ENCODE measurements at places on chromosomes 3 and 15.

DNA sequence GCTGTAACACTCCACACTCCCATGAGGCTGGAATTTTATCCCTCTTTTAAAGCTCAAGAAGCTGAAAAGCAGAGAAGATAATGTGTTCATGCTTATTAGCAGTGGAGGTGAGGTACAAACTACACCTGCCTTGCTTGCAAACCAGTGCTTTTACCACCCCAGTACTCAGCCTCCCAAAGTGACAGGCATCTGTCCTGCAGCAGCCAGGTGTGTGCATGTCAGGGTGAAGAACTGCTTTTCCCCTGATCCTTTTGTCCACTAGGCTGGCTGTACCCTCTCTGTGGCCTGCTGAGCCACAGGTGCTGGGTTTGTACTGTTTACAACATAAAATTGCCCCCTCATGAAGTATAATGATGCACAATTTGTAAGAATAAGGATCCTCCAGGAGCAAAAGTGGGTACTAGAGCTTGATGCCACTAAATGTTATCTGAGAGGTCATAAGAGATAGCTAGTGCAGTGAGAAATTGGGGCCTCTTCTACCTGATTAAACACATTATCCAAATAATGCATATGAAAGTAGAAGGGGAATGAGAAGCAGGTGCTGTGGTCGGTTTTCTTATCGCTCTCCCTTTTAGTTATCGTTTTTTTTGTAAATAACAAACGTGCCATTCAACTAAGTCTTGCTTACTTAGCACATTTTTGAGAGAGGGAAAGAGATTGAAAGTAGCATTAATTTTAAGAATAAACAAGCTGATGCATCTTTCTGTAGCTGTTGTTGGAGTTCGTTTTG is 39.2 kb upstream of the GADL1 start:
- DNase-seq, result no peak

DNA sequence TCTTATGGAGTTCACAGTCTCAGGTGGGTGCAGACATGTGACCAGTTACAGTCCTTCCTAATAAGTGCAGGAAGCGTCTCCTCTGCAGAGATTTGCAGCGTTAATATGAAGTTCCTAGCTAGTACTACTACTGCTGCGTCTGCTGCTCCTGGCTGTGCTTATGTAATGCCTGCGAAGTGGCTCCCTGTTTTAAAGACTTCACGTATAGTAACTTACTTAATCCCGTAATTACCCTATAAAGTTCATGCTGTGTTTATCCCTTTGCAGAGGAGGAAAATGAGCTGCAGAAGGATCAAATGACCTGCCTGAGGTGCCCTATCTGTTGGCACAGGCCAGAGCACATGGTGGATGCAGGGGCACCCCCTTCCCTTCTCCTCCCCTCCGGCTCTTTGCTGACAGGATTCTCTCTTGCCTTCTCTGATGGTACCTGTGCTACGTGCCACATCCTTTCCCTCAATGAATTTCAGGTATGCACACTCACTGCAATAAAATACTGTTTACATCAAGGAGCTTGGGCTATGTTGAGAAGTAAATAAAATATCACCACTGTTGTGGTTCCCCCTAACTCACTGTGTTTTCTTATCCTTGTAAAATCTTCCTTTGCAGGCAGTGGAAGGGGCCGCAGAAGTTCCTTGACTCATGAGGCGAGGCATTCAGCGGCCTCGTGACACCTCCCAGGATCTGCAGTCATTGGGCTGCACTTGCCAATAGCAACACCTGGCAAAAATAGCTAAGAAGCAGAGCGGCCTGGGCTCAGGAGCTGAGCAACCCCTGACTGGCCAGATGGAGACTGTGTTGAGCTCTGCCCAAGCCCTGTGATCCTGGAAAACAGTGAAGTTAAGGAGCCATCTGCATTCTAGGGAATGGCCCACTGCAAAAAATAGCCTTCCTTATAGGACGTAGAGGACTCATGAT is 188.9 kb upstream of the ATP10A start:
- DNase-seq, result no peak

DNA sequence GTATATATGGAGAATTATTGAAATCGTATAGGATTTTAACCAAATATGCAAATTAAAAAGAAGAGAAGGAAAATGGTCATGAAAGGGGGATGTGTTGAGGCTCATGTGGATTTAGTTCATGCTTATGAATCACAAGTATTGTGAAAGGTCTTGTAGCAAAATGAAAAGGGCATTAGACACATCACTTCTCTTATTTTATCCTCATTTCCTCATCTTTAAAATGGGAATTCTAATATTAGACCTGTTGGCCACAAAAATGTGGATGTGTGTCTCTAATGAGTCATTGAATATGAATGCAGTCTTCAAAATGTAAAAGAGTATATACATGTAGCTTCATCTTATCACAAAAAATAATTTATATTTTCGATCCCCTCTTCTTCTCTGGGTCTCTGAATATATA is 14.9 kb upstream of the ALCAM start:
- DNase-seq, result no peak

DNA sequence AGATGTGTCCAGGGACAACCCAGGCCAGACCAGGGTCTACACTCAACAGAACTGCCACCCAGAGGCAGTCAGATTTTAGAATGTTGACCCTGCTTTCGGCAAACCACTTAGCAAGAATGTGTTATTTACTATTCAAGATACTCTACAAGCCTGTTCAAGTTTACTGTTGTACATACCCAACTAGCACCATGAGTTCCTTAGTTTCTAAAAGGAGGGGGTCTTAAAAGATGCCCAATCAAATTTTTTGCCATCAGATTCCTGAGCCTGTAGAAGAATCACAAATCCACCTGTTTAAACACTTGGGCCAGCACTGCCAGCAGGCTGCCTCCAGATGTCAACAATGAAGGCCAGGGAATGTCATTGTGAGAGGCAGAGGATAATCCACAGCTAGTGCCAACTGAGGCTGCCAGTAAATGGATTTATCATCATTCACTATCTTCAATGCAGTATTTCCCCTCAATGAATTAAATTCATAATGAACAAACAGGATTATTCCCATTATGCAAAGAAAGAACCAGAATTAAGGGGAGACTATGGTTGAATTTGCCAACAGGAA is 43.5 kb upstream of the SNRPA1 start:
- no peak for DNase-seq

DNA sequence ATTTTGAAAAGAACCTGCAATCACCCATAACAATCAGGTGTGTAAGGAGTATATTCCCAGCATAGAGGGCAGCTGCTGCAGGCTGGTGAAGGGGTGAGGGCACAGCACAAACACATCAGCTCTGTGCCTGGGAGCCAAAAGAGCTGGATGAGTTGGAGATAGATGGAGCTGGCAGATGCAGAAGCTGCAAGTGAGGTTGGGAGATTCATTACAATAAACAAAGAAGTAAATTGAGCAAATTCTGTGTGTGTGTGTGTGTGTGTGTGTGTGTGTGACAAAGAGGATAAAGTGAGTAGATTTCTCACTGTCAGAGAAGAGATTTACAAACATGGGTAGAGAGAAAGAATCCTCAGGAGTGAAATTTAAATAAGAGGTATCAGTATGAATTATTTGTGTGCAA is 994.7 kb downstream of the EPHA3 start:
- no peak for DNase-seq

DNA sequence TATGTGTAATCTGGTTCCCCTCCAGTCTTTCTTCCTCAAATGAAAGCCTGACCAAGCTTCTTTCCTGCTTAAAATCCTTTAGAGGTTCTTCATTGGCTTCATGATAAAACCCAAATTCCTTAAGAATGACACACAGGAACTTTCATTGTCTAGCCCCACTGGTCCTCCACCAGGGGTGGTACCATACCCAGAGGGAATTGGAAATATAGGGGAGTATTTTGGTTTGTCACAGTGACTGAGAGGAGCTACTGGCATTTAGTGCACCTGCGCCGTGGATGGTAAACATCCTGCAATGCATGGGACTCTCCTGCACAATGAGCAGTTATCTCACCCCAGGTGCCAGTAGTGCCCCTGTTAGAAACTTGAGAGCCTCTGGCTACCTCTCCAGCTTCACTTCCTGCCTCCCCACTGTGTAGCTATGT is 10.8 kb downstream of the ZWILCH start:
- DNase-seq, result no peak

DNA sequence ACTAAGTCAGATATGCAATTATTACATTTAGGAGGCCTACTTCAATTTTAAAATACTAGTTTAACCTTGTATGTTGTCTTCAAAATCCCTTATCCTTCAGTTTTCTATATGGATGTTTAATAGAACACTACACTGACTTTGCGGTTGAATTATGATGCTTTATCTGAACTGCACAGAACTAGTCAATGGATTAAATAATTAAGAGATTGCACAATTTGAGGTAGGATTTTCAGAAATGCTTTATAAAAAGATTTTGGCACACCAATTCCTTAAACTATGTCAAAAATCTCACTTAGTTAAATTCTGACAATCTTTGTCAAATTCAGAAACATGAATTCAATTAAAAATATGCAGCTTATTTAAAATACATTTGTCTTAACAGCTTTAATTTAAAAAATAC is 28.1 kb downstream of the ATOSA start:
- DNase-seq, result no peak

GRCh38 chr3:170256597-170256996 is 34.4 kb downstream of the PRKCI start:
- no peak for DNase-seq

DNA sequence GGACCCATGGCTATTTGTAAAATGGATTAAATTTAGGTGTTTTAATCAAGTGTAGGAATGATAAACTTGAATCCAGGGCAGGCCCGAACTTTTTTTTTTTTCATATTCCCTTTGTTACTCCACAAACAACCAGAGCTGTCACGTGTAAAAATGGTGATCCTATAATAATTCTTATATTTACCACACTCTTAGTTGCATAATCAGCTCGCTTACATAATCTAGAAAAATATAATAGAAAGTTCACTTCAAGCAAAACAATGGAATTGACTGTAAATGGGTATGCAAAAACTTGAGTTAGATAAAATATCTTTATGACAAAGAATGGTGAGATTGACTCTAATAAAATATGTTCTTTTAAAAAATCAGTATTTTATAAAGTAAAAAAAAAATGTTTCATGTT is 2.1 kb upstream of the PAQR9 start:
- DNase-seq, result no peak

DNA sequence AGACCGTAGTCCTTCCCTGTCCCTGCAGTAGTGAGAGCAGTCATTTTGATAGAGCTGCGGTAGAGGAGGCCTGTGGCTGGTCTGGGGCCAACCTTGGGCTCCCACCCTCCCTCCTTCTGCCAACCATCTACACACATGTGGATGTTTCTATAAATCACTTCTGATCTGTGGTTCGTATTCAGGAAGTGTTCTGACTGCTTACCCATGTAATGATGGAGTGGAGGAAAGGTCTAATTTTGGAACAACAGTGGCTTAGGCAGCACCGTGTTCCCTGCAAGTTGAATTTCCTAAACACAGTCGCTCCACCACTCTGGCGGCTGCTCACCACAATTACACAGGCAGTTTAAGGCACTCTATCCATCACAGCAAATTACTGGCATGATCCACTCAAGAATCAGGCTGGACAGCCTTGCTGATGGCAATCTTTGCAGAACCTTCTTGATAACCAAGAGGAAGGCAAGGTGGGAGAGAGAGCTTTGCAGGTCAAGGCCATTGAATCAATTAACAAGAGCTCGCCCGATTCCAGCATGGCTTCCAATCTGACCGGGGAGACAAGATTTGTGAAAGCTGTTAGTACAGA is 104.7 kb upstream of the VEPH1 start:
- DNase-seq, result no peak

DNA sequence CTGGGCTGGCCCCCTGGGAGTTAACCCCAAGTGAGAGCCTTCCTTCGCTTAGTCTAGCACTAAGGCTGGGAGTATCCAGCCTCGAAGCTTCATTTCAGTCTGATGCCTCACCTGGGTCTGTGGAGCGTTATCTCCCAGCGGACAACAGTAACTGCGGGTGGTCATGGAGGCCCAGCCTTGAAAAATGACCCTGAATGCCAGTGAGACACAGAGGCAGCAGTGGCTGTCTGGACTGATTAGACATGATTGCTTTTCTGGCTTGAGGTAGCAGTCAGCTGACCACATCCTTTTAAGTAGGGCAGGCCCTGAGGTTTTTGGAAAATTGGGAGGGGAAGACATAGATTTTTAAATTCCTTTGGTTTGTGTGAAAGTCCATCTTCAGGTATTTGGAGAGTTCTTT is 28.2 kb upstream of the TRIM59 start:
- no peak for DNase-seq

Measured in stimulated activated CD8-positive, alpha-beta memory T cell treated with anti-CD3 and anti-CD28 coated beads, Interleukin-12 subunit alpha, Interleukin-12 subunit beta, amount 100 ng/mL, for 1 hour (primary cell).